ENCODE measurements at places on chromosomes 12 and 14.

DNA sequence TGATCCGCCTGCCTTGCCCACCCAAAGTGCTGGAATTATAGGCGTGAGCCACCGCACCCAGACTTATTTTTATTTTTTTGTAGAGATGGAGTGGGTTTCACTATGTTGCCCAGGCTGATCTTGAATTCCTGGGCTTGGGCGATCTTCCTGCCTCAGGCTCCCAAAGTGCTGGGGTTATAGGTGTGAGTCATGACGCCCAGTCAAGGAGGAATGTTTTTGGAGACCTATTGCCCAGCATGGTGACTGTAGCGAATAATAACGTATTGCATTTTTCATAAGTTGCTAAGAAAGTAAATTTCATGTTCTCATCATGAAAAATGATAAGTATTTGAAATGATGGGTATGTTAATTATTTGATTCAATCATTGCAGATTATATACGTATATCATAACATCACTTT lies 46.5 kb downstream of the TEAD4 start:
- no peak for DNase-seq

GRCh38 chr12:121570467-121571283 lies 10.1 kb downstream of the KDM2B start:
- no peak for DNase-seq

GRCh38 chr14:60294411-60295069 lies 45.5 kb downstream of the PPM1A start:
- DNase-seq: no peak

GRCh38 chr12:39275846-39276245 lies 167.1 kb downstream of the KIF21A start:
- no peak for DNase-seq
